AG04450 (cell line): ENCODE measurements at places on chromosomes 5 and 9. TPM values are rescaled to one million over a fixed set of nuclear protein-coding genes. Genes with fewer than 3 reads are reported as not detected.

KLHL3 gene
- 2.1 and 2.2 TPM in 2 replicates for polyA plus RNA-seq

MYO10 gene
- polyA plus RNA-seq = 37.0 and 56.1 TPM in 2 replicates

NNT gene
- polyA plus RNA-seq = 55.4 and 64.6 TPM in 2 replicates

ANKRD18A gene
- polyA plus RNA-seq = 0.31 TPM in 1 of 2 replicates, not detected in the other

PCDHGB2 gene
- 4.6 and 4.8 TPM in 2 replicates for polyA plus RNA-seq

DPM2 gene
- polyA plus RNA-seq = 25.3 and 30.9 TPM in 2 replicates

PCDHB3 gene
- 0.12 and 0.15 TPM in 2 replicates for polyA plus RNA-seq

COL23A1 gene
- not detected in 2 replicates for polyA plus RNA-seq
